Cardiac ventricle fibroblast (primary cell): ENCODE measurements at places on chromosomes 16 and 17. TPM values are rescaled to one million over a fixed set of nuclear protein-coding genes. Genes with fewer than 3 reads are reported as not detected.

The PIRT gene
- total RNA-seq = not detected in 2 replicates

The DHRS7C gene
- not detected in 2 replicates for total RNA-seq

The SERPINF2 gene
- 0.69 and 1.8 TPM in 2 replicates for total RNA-seq

The GDE1 gene
- total RNA-seq = 47.1 and 48.4 TPM in 2 replicates

The PITPNM3 gene
- 0.62 and 1.2 TPM in 2 replicates for total RNA-seq

The PPY gene
- total RNA-seq = not detected in 2 replicates

The CDC6 gene
- total RNA-seq = 2.2 and 3.6 TPM in 2 replicates

The MYL11 gene
- not detected in 2 replicates for total RNA-seq
